ENCODE measurements at places on chromosomes 7 and 10. TPM values are rescaled to one million over a fixed set of nuclear protein-coding genes. Genes with fewer than 3 reads are reported as not detected.

DNA sequence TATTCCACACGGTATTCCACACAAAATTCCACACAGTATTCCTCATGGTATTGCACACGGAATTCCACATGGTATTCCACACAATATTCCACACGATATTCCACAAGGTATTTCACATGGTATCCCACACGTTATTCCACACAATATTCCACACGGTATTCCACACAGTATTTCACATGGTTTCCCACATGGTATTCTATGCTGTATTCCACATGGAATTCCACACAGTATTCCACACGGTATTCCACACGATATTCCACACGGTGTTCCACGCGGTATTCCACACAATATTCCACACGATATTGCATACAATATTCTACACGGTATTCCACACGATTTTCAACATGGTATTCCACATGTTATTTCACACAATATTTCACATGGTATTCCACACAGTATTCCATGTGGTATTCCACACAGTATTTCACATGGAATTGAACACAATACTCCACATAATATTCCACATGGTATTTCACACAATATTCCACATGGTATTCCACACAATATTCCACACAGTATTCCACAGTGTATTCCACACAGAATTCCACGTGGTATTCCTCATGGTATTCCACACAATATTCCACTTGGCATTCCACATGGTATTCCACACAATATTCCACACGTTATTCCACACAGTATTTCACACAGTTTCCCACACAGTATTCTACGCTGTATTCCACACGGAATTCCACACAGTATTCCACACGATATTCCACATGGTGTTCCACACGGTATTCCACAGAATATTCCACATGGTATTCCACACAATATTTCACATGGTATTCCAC is 136.0 kb upstream of the CHST15 start:
- DNase-seq: no peak

GRCh38 chr10:53786236-53786900 is 1013.8 kb upstream of the MBL2 start:
- no peak for DNase-seq

DNA sequence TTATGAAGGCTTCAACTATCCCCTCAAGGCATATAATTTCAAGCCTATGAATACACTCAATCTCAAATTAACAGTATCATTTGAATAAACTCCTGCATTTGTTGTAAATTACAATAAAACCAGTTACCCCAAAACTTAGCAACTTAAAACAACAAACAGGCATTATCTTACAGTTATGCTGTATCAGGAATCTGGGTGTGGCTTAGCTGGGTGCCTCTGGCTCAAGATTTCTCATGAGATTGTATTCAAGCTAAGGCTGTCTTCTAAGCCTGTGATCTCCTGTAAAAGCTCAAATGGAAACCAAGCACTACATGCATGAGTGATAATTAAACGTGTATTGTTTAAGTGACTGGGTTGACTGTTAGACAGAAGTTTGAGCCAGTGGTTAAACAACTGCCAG is 341.0 kb upstream of the PHF14 start:
- DNase-seq: no peak

DNA sequence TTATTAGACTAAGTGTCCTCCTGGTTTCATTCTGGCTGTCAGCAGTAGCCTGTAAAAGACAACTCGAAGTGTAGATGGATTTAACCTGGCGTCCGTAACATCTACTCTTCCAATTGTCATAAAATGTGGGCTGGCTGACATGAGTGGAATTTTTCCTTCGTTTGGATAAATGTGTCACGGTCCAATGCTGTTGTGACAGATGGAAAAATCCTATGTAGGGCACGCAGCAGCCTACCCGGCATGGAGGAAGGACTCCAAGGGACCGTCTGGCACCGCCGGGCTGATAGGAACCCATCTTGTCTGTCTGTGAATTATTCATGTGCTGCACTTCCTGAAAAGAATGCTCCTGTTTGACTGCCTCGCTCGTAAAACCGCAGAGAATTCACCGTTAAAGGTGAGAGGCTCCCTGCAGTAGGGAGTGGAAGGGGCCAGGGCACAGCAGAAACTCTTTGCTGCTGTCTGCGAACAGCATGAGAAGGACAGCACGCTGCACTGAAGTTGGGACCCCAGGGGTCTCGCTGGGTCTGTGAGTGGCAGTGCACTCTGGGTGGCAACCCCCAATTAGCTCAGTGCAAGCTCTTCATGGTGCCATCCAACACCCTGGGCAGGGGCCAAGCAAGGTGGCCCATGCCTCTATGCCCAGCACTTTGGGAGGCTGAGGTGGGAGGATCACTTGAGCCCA is 1.6 kb upstream of the ORAI2 start:
- DNase-seq: no peak

- DNase-seq: no peak
Observed at GRCh38 chr10:14142606-14143250, 188.0 kb downstream of the FRMD4A start.

- DNase-seq: no peak
Observed at GRCh38 chr7:108836256-108836655, 266.6 kb downstream of the DNAJB9 start.

DNA sequence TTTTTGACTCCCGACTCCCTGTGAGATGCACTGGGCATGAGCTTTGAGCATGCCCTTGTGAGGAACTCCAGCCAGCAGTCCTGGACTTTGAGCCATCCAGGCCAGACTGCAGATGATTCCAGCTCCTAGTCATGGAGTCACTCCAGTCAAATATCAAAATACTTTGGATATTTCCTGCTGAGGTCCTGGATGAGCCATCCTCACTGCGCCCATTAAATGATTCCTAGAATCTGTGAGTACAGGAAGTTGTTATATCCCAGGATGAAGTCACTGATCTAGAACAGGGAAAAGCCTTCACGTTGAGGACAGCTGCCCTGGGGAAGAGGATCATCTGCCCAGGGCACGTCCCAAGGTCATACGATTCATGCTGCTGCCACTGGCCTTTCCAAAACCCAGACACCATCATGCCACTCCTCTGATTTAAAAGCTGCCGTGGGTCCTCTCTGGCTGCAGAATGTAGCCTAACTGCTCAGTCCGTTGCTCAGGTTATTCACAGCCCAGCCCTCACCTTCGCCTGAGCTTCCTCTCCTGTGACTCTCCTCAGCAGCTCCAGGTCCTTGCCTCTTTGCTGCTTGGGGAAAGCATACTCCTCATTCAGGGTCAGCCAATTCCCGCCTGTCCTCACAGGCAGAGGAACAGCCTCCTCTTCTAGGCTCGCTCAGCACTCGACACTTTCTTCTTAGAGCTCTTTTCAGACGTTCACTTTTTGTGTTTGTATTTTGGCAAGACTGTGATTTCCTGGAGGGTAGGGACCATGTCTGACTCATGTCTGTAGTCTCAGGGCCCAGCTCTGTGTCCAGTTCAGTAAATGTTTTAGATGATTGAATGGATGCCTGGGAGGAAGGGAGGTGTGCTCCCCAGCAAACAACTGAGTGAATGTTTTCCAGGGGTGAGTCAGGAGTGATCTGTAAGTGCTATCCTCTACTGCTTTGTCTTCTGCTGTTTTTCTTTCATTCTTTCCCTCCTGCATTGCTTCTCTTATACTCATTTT is 157.8 kb downstream of the SNX10 start:
- DNase-seq: no peak

- no peak for DNase-seq
Observed at GRCh38 chr10:97879241-97879640, 29.6 kb downstream of the GOLGA7B start.

GRCh38 chr7:36016648-36017047 is 136.4 kb upstream of the EEPD1 start:
- no peak for DNase-seq

GRCh38 chr7:107712896-107713295 is 31.0 kb upstream of the CBLL1 start:
- no peak for DNase-seq

GRCh38 chr10:122450353-122450990 is 4.0 kb upstream of the ARMS2 start:
- DNase-seq: no peak

GRCh38 chr7:29957521-29958310 is 31.9 kb downstream of the SCRN1 start:
- no peak for DNase-seq

- no peak for DNase-seq
Observed at GRCh38 chr7:138845711-138846110, 47.7 kb upstream of the ATP6V0A4 start.

GRCh38 chr7:47293884-47294555 is 287.9 kb downstream of the TNS3 start:
- DNase-seq: peak; percentile 76

GRCh38 chr7:98862716-98863420 is 6.9 kb downstream of the TMEM130 start:
- no peak for DNase-seq

DNA sequence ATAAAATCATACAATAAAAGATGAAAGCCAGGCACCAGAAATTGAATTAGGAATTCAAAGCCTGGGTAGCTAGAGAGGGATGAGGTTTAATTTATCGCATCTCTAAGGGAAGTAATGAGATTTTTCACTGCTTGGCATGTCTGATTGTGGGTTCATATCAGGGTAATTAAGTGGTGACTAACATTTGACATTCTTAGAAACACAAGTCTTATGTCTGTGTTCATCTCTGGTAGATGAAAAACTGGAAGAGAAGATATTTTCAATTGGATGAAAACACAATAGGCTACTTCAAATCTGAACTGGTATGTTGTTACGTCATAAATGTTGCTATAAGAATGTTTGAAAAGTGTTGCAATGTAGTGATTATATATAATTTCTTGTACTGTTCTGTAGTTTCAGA is 36.8 kb upstream of the ARMS2 start:
- no peak for DNase-seq

GRCh38 chr10:59079386-59080226 is 96.8 kb upstream of the PHYHIPL start:
- DNase-seq: peak; percentile 73

- DNase-seq: no peak
Observed at GRCh38 chr10:21020545-21020944, 123.4 kb upstream of the NEBL start.

DNA sequence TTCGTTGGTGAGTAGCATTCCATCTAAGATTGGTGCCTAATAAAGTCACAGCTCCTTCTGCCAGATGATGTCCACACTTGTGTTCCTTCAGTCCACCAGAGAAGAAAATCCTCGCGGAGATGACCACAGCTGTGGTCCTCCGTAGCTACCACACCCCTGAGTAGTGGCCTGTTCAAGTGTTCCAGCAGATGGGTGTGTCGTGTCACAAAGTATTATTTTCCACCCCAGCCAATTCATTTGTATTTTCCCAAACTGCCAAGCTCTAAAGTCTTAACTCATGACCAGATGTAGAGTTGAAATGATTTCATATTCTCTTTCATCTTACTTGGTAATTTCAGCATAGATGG is 251.3 kb upstream of the TCF7L2 start:
- no peak for DNase-seq

DNA sequence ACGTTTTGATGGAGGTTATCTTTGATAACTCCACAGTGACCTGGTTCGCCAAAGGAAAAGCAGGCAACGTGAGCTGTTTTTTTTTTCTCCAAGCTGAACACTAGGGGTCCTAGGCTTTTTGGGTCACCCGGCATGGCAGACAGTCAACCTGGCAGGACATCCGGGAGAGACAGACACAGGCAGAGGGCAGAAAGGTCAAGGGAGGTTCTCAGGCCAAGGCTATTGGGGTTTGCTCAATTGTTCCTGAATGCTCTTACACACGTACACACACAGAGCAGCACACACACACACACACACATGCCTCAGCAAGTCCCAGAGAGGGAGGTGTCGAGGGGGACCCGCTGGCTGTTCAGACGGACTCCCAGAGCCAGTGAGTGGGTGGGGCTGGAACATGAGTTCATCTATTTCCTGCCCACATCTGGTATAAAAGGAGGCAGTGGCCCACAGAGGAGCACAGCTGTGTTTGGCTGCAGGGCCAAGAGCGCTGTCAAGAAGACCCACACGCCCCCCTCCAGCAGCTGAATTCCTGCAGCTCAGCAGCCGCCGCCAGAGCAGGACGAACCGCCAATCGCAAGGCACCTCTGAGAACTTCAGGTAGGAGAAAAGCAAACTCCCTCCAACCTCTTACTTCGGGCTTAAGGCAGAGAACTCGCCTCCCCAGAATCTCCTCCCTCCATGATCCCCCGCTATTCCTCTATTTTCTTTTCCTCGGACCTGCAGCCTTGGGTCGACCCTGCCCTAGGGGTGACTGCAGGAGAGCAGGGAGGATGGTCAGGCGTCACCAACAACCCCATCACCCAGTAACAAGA is at the start of gene SERPINE1:
SERPINE1 (plus strand) TSS at position 454 of the 809 bp plus-strand sequence. CDS start 1,290 bp downstream, outside the sequence.
- DNase-seq: peak; percentile 100

GRCh38 chr7:94351703-94352102 is 43.0 kb upstream of the COL1A2 start:
- no peak for DNase-seq

GRCh38 chr7:131285556-131285955 is 42.1 kb upstream of the MKLN1 start:
- DNase-seq: no peak

GRCh38 chr10:33052263-33052875 is 94.3 kb upstream of the ITGB1 start:
- no peak for DNase-seq

DNA sequence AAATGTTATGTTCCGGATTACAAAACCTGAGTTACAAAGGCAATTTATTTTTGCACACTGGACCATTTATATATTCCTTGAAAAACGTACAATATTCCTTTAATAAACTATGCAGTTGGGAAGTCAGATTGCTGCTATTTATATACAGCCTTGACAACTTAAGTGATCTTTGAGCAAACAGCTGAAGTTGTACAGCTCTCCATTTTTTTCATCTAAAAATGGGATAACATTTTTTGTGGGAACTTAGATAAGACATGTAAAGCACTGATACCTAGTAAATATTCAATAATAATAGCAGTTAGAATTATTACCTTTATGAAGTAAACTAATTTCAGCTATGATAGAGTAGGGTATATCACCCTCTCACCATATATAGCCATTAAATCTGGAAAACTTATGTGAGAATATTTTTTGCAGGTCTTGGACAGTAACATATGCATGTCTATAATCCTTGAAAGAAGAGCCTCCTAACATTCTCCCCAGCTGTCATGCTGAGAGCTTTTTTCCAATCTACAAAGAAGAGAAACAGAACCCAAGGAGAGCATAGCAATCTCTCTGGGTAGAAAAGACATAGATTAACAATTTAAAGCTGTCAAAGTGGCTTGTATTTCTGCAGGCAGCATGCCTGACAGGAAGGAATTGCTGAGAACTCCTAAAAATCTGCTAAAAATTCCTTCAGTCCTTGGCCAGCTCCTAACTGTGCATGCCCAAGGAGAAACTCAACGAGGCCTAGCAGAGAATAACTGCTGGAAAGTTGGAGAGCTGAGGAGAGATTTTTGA is 326.0 kb downstream of the CRPPA start:
- DNase-seq: no peak

HTR5A gene
- total RNA-seq: not detected

STEAP2 gene
- total RNA-seq: 13.7 TPM

SCART1 gene
- 1.0 TPM for total RNA-seq

MKI67 gene
- total RNA-seq: 38.2 TPM

CALML5 gene
- not detected for total RNA-seq

RET gene
- total RNA-seq: 0.23 TPM

GIMAP8 gene
- not detected for total RNA-seq

KCNH2 gene
- not detected for total RNA-seq

PARG gene
- total RNA-seq: 18.0 TPM

EVX1 gene
- total RNA-seq: not detected

AGAP4 gene
- total RNA-seq: 6.1 TPM
